ENCODE measurements at places on chromosomes 1 and 21.

- no peak for DNase-seq
Measured at GRCh38 chr21:41973861-41974751, 20.3 kb upstream of the C2CD2 start.

GRCh38 chr1:31372051-31372450, 825 bp downstream of the FABP3 start:
- DNase-seq: no peak

DNA sequence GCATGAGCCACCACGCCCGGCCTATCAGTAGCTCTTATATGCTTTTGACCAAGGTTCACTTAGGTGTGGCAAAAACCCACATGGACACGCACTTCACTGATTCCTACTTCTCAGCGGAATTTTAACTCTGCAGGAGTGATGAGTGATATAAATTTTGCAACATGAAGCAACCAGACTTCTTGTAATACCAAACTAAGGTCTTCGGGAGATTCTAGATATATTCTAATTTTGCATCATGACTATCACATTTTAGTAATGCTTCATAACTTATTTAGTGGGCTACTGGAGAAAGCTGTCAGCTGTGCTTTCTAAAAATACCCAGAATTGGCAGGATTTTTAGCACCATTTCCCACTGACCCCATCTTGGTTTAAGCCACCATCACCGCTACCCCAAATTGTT, 27.8 kb downstream of the RHCE start:
- DNase-seq: no peak

DNA sequence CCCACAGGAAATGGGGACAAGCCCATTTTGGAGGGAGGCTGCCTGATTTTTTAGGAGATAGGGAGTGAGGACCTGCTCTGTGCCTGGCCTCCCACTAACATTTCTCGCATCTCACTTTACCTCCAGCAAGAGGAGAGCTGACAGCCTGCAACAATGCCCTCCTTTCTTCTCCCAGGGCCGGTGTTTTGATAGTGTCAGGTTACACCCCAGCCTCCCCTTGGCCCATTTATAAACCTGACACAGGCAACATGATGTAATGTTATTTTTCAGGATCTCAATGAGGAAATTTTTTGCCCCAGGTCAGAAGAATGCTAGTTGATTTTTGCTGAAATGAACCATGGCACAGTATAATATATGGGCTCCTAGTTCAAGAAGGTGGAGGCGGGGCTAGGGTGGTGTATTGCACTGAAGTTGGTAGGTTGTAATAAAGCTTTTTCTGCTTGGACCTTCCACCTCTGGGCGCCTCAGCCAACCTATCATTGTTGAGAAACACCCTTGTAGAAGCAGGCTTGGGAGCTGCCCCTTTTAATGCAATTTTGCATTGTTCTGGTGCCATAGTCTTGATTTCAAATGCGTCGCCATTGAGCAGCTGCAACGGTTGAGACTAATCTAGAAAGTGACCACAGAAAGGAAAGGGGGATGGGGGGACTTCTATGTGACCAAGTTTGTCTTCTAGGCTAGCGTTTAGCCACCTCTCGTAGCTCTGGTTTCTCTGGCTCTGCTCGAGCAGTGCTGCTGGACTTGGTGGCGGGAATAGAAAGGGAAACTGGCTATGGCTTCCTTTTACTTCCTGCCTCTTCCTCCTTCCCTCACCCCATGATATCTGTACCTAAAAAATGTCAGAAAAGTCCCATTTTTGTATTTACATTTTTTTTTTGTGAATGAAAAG, 53.0 kb downstream of the PBX1 start:
- no peak for DNase-seq

- no peak for DNase-seq
Measured at GRCh38 chr1:175472464-175472863, 270.9 kb downstream of the TNR start.

DNA sequence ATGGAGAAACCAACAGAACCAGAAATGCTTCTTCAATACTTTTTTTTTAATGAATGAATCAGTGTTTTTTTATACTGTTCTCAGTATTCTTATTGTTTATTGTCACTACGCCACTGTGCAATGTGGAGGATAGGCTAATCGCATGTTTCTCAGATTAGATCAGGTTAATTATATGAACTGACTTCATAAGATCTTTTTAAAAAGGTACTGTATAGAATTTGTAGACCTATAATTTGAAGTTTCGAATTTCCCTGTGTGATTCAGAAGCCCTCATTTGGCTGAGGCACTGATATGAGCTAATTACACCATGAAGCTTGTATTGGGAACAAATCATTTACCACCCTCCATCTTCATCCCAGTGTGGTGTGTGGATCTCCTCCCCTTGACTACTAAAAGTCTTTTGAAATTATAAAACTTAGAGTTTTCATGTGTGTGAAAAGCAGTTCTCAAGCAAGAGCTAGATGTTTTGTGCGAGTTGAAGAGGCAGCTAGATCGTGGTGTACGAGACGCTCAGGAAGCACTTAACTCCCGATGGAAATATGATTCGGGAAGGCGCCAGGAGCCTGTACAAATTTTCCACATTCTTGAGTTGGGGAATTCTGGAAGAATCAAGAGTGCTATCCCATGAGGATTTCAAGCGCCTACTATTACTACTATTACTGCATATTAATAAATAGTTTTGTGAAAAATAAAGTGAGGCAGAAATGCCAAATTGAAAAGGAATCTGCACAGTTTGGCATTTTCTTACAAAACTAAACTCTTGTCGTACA, 52.1 kb upstream of the KCNE2 start:
- no peak for DNase-seq

DNA sequence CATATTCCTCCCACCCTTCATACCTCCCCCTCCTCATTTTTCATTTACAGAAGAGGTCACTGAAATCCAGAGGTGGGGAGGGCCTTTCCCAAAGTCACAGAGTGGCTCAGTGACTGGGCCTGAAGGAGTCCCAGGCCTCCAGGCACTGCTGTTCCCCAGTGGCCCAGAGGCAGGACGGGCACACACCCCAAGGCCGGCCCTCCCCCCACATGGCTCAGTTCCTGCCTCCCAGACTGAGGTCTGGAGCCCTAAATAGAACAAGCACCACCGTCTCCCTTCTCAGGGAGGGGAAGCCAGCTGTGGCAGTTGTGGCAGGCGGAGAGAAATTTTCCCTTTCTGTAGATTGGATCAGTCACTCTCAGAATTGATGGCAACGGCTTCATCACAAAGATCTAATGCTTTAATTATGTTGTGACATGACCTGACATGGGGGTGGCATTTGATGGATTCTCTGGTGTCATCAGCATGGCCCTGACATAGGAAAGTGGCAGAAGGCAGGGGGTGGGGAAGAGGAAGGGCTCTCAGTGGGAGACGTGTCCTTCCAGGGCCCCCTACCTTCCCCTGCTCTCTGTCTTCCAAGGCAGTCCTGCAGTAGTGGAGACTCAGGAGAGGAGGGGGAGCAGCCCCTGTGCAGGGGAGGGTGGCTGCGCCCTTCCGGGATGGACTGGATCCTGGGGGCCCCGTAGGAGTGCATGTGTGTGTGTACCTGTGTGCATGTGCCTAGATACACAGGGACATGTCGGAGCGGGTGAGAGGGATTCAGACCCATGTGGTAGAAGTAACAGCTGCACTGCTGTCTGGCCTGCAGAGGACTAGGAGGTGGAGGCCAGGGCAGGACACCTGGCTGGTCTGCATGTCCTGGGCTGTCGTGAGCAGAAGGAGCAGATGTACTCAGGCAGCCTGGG, 41.2 kb upstream of the FOXO6 start:
- DNase-seq: no peak

DNA sequence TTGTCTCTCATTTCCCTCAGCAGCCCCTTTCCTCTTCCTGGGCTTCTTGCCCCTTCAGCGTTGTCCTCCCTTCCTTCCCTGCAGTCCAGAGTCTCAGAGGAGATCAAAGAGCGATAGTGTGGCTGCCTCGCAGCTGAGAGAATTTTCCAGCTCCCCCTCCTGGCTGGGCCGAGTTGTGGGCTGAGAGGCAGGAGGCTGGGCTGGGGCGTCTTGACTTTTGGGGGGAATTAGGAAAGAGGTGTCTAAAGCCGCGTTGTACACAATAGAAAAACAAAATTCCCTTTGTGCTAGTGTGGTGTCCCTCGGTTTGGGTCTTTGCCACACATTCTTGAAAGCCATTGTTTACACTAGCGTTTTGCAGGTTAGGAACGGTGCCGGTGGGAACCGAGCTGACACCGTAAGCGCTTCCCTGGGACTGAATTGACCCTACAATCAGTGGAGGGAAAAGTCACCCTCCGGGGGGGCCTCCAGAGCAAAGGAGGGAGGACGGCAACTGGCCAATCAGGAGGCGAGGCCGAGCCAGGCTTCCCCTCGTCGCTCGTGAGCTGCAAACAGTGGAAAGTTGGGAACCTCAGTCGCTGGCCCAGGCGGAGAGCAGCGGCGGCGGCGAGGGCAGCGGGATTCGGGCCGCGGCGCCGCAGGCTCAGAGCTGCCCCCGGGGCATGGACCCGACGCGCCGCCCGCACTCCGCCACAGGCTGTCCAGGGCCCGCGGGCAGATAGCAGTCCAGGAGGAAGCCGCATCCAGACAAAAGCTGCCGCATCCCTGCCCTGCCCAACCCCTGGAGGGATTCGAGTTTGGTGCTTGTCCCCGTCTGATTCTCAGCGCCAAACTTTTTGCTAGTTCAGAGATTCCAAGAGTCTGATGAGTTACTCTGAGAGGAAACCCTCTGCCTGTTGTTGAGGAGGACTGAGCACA, at the start of gene HMCN1:
HMCN1 (plus strand) TSS at position 574 of the 918 bp plus-strand sequence. CDS start 389 bp downstream, outside the sequence.
- DNase-seq: no peak

GRCh38 chr1:45809761-45810160, 6.3 kb downstream of the MAST2 start:
- no peak for DNase-seq

DNA sequence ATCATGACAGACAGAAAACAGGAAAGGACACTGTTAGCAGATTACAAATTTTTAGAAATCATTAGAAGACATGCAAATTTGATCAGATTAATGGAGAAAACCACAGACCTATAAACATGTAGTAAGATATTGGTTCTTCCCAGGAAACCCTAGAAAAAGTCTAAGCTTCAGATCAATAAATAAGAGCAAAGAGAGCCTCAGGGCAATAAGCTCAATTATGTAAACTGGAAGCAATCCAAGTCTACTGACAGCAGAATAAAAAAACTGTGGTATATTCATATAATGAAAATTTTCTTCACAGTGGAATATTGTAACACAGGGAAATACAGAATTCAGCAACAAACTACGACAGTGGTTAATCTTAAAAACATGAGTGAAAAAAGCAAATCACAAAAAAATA, 36.3 kb downstream of the NRDC start:
- DNase-seq: no peak

DNA sequence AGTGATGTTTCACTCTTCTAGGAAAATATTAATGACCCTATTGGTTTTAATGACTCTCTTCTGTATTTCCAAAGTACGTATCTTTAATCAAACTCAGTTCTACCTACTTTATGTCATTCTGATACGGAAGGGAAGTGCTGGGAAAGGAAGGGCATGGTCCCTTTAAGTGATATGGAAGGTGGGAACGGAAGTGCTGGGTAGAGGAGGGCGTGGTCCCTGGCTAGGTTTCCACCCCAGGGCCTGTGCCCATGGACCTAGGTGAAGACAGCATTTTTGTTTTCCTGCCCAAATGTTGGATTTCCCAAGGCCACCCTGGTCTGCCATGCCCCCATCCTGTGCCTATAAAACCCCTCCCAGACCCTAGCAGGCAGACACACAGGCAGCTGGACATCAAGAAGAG, 24.0 kb downstream of the RGS4 start:
- no peak for DNase-seq

- no peak for DNase-seq
Measured at GRCh38 chr21:39630827-39631226, 18.1 kb downstream of the B3GALT5 start.

DNA sequence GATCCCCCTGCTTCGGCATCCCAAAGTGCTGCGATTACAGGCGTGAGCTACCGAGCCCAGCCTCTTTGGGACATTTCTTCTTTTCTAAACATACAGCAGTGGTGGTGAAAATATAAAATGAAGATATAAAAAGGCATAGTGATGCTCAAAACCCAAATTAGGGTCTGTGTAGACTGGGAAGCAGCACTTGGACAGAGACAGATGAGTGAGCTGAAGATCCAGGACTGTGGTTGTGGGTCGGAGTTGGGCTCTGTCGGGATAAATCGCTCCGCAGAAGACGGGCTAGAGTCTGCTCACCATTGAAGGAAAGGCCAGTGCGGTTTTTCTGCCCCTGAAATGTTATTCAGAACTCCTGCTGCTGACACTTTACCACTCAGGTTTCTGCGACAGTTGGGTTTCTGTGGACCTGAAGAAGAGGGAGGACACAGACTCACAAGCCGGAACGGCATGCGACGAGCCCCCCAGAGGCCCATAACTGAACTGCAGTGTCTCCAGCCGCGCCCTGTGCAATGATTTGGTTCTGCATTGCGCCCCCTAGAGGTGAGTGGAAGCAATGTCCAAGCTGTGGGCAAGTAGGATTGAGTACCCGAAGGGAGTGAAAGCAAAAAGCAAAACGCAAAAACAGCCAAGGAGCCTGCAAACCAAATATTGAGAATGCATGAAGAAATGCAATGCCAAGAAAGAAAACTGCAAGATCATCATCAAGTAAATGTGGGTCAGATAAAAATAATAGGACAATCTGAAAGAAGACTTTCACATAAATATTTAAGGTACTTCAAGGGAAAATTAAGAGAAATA, 66.6 kb downstream of the GABPA start:
- peak; percentile 90 for DNase-seq
